ENCODE measurements at places on chromosomes 5 and 9. TPM values are rescaled to one million over a fixed set of nuclear protein-coding genes. Genes with fewer than 3 reads are reported as not detected.

FBXO4 gene
- total RNA-seq, result 27.8 TPM

BAAT gene
- not detected for total RNA-seq

DOK3 gene
- total RNA-seq, result 12.2 TPM

SLC45A2 gene
- total RNA-seq, result 0.33 TPM

Measured in PC-9 (cell line).